Activated T-cell treated with anti-CD3 and anti-CD28 coated beads for 48 hours (primary cell): ENCODE measurements at places on chromosomes 16 and 17.
A peak's percentile ranks its signal among the peaks of the same experiment; 100 is the strongest.

DNA sequence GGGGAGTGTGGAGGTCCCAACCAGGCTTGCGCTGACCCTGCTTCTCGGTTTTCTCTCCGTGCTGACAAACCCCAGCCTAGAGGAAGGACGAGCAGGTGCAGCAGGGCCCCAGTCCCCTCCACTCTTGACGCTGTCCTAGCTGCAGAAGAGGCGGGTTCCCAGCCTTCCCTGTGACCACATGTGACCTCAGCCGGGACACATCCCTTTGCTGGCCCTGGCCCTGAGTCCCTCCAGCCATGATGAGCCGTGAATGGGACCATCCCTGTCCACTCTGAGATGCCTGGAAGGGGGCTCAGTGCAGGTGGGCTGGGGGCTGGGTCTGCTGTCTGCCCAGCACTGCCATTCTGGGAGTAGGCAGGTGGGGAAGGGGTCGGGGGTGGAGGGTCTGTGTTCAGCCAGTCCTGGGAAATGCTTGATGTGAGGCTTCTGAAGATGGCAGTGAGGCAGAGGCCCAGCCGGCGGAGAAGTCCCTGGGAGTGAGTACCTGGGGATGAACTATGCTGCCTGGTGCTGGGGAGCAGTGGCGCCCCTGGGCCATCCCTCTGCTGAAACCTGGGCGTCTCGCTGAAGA is 1.9 kb upstream of the TUBB3 start:
- no peak for DNase-seq

GRCh38 chr16:714558-715476 is at the start of gene METRN:
Gene METRN (plus strand): TSS chr16:715118. CDS start chr16:715290, 172 bp downstream.
- peak; percentile 91 for DNase-seq

- DNase-seq: no peak
Observed at GRCh38 chr17:49832840-49833599, 14.8 kb downstream of the TAC4 start.

DNA sequence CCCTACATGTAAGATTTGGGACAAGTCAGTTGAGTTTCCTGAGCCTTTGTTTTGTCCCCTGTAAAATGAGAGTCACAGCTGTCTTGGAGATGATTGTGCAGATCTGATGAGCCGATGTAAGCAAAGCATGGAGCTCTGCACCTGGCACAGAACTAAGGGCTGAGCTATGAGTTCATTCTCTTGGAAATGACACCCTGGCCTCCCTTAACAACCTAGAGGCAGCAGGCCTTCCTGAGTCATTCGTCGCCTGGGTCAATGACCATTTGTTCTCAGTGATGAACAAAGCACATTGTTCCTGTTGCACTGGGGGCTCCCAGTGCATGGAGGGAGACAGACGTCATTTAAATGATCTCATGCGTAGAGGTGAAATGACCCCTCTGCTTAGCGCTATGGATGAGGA is 62.8 kb upstream of the GCSH start:
- no peak for DNase-seq

DNA sequence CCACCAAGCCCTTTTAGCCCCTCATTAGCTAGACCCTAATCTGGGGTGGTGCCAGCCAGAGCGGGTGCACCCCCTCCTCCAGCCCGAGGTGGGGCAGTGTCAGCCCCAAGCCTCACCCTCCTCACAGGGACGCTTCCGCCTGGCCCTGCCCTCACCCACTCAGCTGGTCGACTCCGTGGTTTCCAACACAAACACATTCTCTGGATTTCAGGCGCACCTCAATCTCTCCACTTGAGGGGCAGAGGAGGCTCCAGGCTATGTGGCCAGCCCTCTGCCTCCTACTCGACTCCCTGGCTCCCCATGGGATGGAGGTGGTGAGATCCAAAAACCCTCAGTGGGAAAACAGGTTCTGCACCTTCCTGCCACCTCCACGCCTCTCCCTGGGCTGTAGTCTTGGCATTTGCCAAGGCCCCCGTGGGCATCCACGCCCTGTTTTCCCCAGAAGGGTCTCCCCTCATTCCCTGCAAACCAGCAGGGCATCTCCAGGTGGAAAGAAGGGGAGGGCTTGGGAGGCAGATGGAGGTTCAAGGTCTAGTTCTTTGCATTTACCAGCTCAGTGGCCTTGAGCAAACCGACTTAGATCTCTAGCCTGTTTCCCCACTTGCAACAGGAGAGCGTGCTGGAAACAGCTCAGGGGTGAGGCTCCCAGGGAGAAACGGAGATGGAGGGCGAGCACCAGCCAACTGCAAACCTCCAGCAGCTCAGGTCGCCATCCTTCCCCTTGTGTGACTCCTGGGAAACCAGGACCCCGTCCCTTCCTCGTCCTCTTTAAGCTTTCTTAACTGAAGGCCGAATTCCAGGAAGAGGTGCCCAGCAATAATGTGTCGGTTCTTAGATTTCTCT is 1.7 kb downstream of the EMP2 start:
- DNase-seq: no peak

GRCh38 chr17:41500131-41500911 is 5.1 kb downstream of the KRT13 start:
- DNase-seq: no peak

DNA sequence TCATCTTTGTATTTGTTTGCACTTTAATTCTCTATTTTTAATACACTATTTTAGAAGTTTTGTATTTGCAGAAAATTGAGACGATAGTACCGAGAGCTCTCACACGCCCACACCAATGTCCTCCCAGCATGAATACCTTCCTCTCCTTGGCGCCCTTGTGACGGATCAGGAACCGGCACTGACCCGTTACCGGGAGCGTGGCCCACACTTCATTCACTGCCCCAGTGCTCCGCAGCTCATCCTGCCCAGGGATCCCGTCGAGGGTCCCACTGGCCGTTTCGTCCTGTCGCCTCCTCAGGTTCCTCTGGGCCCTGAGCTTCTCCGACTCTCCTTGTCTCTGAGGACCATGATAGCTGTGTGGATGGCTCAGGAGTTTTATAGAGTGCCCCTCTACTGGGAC is 50.6 kb downstream of the KLHDC4 start:
- DNase-seq: no peak

DNA sequence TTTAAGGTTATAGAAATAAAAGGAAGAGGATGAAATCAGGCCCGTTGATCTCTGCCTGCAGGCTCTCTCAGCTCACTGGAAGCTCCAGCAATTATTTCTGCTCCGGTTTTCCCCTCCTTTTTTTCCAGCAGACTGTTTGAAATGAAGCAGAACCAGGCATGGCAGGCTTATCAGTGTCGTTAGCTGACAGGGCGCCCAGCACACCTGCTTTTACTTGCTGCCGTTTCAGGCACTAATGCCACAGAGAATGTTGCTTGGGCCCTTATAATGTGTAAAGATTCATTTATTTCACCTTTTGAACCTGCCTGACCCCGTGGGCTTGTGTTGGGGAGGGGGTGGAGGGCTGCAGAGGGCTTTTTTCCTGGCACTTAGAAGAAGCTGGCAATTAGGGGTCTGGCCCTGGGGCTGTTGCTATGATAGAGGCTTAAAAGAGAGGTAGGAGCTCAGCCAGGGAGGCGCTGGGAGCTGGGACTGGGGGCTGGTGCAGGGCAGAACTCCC is 108.1 kb downstream of the IRX3 start:
- DNase-seq: no peak

GRCh38 chr17:10751563-10751962 is 21.7 kb upstream of the TMEM220 start:
- no peak for DNase-seq

- DNase-seq: no peak
Observed at GRCh38 chr17:4751932-4752331, 12.2 kb upstream of the CXCL16 start.

DNA sequence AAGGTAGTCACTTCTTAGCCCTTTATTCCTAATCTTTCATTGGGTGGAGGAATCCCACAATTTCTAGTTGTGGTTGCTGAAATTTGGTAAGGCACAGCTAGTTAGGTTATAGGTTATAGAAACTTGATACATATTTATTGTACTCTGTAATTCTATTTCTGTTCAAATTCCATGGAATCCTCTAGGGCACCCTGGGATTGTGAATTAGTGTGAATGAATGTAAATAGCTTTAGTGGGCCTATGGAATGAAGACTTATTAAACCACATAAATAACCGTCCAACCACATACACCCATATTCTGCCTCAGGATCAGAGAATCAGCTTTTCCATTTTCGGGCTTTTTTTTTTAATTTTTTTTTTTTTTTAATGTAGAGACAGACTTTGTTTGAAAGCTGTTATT is 9.2 kb downstream of the TANC2 start:
- no peak for DNase-seq

DNA sequence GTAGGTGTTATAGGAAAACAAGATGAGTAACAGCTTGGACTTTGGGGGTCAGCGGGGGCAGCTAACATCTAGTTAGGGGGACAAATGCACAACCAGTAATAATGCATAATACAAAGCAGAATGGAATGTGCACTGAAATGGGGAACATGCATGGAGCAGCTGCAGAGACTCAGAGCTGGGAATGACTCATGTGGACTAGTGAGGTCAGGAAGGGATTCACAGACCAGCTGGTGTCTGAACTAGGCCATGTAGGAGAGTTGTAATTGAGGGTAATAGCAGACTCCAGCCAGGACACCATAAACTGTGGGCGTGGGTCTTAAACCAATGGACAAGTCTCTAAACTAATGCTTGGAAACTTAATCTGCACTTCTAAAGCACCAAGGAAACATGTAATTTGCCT is 176.8 kb upstream of the ASIC2 start:
- DNase-seq: no peak

DNA sequence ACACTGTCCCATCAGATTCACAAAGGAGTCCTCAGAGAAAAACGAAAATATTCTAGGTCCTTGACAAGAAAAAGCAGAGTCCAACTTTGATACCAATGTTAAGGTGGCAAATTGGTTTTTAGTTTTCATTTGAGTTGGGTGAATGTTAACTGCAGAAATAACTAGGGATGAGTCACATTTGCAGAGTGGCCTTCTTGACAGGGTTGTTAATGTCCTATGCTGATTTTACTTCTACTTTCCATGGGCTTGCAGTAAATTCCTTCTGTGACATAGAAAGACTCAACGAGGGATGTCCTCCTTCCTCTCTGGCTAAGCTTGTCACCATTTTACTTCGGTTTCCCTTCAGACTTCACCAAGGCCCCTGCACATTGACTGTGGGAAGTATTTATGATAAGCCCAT is 47.2 kb upstream of the ICAM2 start:
- no peak for DNase-seq

DNA sequence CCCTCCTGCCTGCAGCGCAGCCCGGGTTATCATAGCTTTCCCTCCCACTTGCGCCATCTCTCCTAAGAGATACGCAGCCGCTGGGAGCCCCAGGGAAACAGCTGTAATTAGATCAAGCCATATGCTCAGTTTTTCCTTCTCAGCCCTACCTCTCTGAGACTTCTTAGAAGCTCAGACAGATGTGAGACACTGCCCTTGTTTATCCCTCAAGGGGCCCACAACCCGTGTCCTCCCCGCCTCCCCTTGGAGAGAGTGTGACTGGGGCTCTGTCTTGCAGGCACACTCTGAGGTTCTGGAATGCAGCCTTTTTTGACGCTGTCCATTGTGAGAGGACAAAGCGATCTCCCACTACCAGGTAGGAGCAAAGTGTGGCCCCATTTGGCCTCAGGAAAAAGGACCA is 31.2 kb downstream of the CIBAR2 start:
- DNase-seq: no peak

DNA sequence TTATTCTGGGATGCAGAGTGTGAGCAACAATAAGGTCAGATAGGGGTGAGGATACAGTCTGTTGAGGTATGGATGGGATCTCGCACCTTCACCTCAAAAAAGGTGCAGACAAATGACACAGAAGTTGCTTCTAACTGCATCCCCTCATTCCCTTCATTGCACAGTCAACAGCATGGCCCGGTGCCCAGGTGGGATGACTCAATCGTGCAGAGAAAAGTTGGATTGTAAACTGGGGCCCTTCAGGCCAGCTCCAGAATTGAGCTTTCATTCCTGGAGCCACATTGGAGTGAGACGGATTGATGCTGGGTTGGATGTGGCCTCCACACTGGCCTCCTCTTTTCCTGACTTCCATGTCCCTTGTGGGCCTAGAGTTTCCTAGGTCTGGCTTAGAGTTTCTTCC is 977.4 kb downstream of the KCNJ18 start:
- no peak for DNase-seq

DNA sequence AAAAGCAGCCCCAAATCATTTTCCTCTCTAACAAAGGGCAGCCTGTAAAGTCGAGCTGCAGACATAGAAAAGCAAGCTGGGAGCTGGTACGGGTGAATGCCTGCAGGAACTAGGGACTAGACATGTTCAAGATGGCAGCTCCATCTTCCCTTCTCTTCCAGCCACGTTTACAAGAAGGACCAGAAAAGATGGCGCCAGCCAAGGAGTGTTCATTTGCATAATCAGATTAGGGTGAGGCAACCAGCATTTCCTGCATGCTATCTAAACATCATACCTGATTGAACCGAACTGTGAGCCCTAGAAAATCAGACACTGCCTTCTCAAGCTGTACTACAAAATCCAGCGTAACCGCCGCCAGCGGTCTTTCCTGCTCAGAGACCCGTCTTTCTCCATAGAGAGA is 896.8 kb downstream of the CDH11 start:
- DNase-seq: no peak

GRCh38 chr16:75593825-75594820 is 27.9 kb downstream of the GABARAPL2 start:
- no peak for DNase-seq

DNA sequence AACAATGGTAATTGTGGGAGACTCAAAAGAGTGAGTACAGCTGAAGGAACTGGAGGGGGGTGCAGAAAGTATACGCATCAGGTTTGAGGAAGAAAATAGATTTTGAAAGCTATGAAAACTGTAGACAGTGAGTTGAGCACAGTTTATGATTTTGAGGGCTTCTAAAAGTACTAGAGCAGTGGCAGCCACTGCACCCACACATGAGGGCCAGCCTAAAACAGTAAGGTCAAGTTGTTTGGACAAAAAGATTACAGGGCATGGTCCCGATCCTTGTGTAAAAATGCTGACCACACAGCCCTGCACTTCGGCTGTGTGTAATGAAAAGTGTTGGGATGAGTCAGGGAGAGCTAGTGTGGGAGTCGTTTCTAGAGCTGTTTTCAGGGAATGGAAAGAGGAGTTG is 2282.1 kb downstream of the TP53TG3F start:
- DNase-seq: no peak

- DNase-seq: peak; percentile 36
Observed at GRCh38 chr17:27245230-27245696, 48.7 kb upstream of the WSB1 start.

- DNase-seq: no peak
Observed at GRCh38 chr17:38511150-38512108, 83.2 kb downstream of the ARHGAP23 start.

DNA sequence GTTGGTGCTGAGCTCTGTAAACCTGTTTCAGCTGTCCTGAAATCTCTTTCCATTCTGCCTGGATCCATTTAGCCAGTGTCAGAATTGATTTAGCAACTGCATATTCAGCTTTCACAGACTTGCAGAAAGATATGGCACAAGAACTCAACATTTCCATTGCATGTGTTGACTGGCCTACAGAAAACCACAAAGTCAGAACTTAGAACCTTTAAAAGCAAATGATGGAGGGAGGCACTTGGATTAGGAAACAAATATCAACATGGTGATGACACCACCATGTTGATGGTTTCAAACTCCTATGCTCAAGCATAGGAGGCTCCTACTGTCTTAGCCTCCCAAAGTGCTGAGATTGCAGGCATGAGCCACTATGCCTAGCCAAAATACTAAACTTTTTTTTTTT is 52.3 kb upstream of the ARL6IP1 start:
- DNase-seq: no peak

GRCh38 chr17:49688848-49689247 is 11.0 kb upstream of the SPOP start:
- no peak for DNase-seq
